NCI-H524 treated with DMSO at 0.1 percent for 48 hours (cell line): ENCODE measurements at places on chromosomes 3 and 15.

DNA sequence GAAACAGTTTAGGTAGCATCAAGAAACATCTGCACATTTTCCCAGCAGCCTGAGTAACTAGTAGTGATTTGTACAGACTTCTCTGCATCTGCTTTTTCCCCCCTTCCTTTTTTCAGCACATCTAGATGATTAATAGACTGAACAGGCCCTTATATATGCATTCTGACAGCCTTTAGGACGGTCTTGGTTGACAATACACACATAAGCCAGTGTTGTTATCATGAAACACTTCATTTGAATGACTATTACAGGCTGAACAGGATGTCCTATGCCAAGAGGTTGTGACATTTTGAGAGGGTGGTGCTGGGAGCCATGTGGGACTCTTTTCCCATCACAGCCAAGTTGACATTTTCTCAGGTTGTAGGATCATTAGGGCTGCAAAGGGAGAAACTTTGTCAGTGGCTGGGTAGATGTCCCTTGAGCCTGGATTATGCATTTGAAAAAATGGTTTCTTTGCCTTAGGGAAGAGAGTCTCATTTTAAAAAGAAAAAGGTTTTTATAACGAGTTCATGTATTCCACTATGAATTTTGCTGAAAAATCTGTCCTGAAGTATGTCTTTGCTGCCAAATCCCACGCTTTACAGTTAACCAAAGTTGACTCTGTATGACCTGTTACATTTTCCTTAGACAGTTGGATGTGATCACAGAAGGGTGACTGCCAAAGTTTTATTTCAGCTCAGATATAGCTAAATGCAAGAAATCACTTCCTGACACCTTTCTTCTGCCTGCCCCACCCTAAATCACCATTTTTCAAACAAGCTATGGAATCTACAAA lies 73.7 kb downstream of the FILIP1L start:
- no peak for DNase-seq

- DNase-seq: no peak
Observed at GRCh38 chr3:101833446-101833974, 15.8 kb upstream of the NFKBIZ start.

- no peak for DNase-seq
Observed at GRCh38 chr15:83999396-84000135, 236.0 kb upstream of the GOLGA6L4 start.

- DNase-seq: no peak
Observed at GRCh38 chr15:35505141-35505540, 40.8 kb downstream of the DPH6 start.

GRCh38 chr3:79362571-79363270 lies 405.1 kb downstream of the ROBO1 start:
- no peak for DNase-seq

- DNase-seq: no peak
Observed at GRCh38 chr3:55588146-55588765, 101.2 kb upstream of the WNT5A start.

GRCh38 chr15:42182961-42183360 lies 25.1 kb downstream of the VPS39 start:
- no peak for DNase-seq

DNA sequence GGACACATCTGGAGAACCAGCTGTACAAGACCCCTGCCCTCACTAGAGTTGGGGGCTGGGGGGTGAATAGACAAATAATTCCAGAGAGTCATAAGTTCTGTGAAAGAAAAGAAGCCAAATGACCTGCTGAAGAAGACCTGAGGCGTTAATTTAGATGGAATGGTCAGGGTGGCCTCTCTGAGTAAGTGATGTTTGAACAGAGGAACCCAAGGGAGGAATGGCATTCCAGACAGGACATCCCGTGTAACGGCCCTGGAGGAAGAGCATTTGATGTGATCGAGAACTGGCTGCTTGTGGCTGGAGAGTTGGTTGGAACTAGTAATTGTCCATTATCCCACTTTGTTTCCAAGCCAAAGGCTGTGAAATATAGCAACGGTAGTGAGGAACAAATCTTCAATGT lies 1.7 kb downstream of the NR2C2 start:
- DNase-seq: no peak

DNA sequence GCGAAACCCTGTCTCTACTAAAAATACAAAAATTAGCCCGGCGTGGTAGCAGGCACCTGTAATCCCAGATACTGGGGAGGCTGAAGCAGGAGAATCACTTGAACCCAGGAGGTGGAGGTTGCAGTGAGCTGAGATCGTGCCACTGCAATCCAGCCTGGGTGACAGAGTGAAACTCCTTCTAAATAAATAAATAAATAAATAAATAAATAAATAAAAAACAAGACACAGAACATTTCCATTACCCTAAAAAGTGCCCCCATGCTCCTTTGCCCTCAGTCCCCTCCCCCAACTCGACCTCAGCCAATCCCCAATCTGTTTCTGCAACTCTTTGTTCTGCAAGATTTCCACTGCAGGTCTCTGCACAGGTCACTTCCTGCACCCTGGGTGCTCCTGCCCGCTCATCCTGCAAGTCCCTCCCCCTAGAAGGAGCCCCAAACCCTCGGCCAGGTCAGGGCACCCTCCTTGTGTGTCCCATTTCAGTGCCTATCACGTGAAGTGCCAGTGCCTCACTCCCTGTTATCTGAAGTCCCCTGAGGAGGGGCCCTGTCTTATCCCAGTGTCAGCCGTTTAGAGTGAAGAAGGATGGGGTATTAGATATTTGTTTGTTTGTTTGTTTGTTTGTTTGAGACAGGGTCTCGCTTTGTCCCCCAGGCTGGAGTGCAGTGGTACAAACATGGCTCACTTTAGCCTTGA lies 1.1 kb downstream of the FAM240A start:
- DNase-seq: no peak

DNA sequence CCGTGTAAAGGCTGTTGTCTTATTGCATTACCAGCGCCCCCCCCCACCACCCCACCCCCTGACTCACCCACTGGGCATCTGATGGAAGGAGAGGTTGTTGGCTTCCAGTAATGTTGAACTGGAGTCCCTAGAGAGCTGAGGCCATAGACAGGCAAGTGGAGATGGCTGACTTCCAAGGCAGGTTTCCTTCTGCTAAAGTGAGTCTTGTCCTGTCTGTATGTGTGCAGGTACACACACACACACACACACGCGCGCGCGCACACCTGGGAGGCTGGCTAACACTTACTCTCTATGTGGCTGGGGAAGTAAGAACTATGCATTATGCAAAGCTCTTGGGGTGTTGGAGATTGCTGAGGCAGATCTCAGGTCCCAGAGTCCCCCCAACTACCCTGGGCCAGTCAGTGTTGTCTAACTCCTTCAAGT lies 1.6 kb upstream of the KY start:
- no peak for DNase-seq

GRCh38 chr15:69067296-69067695 lies 52.8 kb downstream of the NOX5 start:
- peak; percentile 23 for DNase-seq

- no peak for DNase-seq
Observed at GRCh38 chr3:159800434-159801155, 188.0 kb upstream of the IL12A start.

- DNase-seq: peak; percentile 29
Observed at GRCh38 chr3:11060500-11061251, 68.1 kb downstream of the SLC6A1 start.
